ENCODE measurements at places on chromosomes 1 and 21.
A peak's percentile ranks its signal among the peaks of the same experiment; 100 is the strongest.

GRCh38 chr1:59125676-59126320 lies 171.1 kb upstream of the FGGY start:
- DNase-seq: no peak

- DNase-seq: no peak
These were observed 42.5 kb downstream of the PRDM16 start for GRCh38 chr1:3111348-3112021.

DNA sequence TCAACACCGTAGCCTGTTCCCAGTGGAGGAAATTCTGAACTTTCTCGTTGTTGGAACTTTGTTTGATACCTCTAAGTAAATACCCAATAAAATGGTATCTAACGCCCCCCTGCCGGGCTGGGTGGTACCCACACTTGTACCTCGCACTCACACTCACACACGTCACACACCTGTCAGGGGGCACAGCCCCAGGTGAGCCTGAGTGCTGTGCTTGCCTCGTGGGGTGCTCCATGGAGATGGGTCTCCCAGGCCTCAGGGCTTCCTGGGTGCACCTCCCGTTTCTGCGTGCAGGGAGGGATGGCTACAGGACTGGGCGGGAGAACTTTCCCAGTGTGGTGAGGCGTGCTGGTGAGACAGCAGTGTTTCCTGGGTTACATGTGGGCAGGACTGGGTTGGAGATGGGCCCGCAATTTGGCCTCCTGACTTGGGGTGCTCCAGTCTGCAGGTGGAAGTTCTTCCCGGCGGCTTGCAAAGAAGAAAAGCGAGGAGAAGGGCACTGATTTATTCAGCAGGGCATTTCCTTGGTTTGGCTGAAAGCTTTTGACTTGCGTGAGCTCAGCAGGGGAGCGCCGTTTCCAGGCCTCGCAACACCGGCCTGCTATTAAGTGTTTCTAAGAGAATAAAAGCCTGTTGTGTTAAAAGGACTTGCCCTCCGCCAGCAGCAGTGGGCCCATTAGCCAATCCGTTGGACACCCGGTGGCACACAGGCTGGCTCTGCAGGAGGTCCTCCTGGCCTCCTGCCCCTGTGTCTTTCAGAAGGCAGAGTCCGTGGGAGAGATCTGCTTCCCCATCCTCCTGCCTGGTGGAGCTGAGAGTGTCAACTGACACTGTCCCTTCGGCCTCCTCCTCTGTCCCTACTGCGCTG lies 79.7 kb downstream of the KIF26B start:
- DNase-seq: no peak

DNA sequence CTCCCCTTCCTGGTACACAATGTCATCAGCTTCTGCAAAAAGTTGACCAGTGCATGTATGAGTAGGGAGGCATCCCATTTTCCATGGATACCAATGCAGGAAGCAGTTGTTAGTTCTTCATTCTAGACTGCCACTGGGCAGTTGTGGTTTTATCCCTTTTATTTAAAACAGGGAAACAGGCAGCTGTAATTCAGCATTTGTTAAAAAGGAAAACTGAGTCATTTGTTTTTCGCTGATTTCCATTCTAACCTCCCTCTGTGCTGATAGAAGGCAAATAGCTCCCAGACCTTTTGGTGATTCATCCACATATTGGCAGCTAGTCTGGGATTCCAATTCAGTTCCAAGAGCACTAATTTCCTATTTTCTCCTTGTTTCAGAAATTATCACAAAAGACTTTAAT lies 21.1 kb upstream of the ABCA4 start:
- no peak for DNase-seq

DNA sequence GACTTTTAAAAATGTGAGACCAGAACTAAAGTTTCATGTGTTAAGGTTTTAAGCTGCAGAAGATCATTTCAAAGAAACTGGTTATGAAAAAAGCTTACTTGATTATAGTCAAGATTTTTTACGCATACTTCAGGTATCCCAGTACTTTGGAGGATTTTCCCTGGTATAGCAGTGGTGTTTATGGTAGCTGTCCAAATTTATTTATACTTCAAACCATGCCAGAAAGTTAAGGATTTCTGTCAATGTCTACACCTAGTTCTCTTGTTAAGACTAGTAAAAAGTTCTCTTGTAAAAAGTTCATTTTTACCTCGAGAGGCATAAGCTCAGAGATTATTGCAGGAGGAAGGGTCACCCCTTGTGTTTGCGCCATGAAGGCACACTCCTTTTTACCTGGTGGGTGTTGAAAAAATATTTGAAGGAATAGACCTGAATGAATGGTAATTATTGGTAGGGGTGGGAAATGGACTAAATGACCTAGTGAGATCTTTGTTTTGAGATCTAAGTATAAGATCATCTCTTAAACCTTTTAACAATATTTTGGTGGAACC lies 2.8 kb downstream of the DYRK1A start:
- no peak for DNase-seq

DNA sequence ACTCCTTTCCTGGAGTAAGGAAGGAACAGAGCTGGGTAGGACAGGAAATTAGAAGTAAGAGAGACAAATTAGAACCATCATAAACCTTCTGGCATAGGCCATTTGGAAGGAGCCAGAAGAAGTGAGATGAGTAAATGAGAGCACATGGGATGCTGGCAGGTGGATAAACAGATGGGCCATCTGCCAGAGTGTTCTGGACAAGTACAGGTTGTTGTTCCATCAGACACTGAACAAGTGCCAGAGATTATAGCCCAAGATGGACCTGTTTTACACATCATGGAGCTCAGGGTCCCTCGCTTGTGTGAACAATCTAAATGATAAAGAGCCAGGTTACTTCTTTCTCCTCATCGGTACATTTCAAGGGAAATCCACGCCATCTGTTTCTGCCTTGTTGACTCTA lies 200.3 kb downstream of the HHIPL2 start:
- DNase-seq: no peak

- DNase-seq: no peak
These were observed 220.0 kb downstream of the TM2D1 start for GRCh38 chr1:61504852-61505390.

DNA sequence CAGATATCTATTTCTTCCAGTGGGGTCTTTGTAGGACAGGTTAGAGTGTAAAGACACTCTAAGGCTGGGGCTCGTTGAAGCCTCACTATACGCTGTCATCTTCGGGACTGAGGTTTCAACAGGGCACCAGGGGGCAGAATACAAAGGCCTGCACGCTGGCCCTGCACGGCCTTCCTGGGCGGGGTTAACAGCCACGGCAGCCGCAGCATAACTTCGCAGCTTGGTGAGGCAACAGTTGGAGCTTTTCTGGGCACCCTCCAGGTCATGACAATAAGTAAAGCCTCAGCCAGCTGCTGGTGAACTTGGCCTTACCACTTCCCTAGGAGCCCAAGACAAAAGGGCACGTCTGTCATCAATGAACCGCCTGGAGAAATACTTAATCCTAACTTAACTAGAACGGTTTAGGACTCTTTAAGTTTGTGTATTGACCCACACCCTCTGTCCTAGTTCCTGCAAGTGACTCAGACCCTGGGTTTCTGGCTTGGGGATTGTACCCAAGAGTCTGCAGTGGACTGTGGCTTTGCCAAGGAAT lies 2.3 kb upstream of the RUNX1 start:
- DNase-seq: peak; percentile 87

DNA sequence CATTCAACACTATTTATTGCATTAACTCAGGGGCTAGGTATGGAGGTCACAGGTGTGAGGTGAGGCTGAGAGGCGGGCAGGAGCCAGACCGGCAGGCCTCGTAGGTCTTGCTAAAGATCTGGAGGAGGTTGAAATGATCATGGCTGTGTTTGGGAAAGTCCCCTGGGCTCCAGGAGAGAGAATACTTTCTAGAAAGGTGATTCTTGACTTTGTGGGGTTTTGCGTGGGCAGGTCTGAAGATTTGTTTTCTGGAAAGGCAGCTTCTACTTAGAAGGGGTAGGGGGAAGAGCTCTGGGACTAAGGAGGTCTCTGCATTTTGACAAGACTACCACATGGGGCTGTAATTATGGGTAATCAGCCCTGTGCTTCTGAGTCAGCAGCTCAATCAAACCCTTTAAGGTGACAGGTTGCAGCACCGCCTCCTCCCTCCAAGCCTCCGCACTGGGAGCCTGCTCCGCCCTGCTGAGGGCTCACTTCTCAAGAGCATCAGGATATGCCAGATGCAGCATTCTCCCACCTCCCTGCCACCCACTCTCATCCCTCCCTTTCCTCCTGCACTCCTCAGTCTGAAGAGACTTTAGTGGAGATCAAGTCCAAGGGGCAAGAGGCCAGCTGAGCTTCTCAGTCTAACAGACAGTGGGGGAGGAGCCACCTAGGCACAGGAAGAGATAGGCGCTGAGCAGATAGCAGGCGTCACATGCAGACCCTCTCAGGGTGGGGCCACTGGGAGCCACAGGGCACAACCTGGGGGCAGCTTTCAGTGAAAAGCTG lies 30.5 kb downstream of the SLC30A1 start:
- peak; percentile 4 for DNase-seq

DNA sequence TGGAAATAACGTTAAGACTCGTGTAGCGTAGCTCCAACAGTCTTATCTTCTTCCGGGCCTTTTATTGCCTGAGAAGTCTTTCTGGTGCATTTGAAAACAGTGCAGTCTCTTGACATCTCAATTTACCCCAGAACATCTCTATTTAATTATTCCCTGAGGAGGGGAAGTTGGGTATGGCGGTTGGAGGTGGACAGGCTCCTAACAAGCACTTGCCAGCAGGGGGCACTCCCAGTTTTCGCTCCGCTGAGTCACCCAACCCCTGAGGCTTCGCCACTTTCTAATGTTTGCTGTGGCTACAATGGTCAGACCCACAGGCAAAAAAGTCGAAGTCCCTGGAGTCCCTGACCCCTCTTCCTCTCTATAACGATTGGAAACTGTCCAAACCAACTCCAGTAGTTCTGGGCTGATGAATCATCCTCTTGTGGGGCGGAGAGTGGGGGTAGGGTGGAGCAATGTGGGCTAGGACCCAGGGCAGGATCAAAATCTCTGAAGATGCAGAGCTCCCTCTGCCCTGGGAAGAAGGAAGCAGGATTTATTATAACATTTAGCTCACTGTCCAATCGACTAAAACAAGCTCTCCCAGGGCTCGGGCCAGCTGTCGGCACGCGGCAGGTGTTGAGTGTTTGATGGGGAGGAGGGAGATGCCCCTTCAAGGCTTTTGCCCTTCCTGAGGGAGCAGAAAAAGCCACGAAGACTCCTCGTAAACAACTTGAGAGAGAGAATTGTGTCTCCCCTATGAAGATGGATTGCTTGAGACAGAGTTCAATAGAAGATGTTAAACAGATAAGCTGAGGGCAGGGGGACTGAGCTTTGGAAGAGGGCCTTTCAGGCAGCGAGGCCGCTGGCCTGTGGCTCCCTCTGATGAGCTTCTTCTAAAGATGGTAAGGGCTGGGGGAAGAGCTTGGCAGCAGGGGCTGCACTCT lies 85.7 kb downstream of the BRINP2 start:
- no peak for DNase-seq

GRCh38 chr1:147794570-147794969 lies 34.2 kb upstream of the GJA5 start:
- no peak for DNase-seq

- no peak for DNase-seq
These were observed 77.3 kb downstream of the UBIAD1 start for GRCh38 chr1:11350265-11350664.

DNA sequence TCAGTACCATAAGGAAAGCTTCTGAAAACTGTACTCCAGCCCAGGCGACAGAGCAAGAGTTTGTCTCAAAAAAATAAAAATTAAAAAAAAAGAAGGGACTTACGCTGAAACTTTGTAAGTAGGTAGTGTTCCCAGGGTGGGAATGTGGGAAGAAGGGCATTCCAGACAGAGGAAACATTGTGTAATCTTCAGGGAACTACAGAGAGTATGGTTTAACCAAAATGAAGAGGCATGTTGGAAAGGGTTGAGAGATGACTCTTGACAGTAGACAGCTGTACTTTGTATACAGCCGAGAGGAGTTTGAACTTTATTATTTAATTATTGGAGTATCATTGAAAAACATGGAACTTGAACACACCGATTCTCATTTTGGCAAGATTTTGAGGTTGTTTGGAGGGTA lies 43.0 kb downstream of the PPP2R5A start:
- no peak for DNase-seq

- no peak for DNase-seq
These were observed 647.1 kb upstream of the NCAM2 start for GRCh38 chr21:20351138-20351537.

DNA sequence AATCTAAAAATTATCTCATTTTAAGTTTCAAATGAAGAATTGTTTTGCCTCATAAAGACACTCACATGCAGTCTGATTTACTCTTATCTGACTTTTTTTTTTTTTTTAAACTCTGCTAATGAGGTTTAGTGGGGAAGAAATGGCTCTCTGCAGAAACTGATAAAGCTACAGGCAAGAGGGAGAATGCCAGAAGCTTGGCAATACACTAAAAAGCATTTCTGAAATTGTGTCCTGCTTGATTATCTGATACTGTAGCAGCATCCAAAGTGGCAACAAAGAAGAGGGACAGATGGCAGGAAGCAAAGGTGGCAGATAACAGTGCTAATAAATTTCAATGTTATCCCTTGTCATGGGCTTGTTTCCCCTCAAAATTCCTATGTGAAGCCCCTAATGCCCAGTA lies 1744.9 kb downstream of the NCAM2 start:
- no peak for DNase-seq

DNA sequence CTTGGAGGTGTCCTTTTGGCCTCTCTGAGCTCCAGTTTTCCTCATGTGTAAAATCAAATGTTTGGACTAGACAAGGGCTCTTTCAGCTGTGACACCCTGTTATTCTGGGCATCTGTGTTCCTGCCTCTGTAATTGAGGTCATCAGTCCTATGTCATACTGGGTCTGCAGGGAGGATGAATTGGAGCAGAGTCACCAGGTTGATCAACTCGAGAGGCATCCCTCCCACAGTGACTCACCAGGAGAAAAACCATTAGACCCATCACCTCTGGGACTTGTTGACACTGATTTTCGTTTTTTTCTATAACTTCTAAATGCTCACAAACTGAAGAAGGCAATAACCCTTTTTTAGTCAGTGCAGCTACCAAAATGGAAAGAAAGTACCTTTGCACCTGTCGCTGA lies 82.2 kb downstream of the ST6GALNAC5 start:
- DNase-seq: no peak

DNA sequence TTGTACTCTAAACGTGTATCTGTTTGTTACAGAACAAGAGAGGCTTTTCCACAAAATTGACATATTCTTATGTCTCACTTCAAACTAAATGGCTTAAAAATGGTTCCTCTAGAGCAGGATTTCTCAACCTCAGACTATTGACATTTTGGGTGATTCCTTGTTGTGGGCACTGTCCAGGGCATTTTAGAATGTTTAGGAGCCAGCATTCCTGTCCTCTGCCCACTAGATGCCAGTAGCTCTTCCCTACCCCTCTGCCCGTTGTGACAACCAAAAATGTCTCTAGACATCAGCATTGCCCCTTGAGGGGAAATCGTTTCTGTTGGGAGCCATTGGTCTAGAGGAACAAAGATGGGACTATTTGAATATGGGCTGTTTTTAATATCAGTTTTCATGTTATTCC lies 17.3 kb downstream of the SMAP2 start:
- no peak for DNase-seq

DNA sequence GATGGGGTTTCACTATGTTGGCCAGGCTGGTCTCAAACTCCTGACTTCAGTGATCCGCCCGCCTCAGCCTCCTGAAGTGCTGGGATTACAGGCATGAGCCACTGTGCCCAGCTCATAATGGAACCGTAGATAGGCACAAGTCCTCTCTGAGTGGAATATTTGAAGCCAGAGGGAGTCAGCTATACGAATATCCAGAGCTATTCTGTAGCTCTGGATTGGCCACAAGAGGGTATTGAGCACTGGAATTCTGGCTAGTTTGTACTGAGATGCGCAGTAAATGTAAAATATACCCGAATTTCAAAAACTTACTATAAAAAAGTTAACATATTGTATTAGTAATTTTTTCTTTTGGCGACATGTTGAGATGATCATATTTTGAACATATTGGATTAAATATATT lies 851 bp upstream of the VPS13D start:
- DNase-seq: no peak
